ENCODE measurements at places on chromosomes 1 and 21.

DNA sequence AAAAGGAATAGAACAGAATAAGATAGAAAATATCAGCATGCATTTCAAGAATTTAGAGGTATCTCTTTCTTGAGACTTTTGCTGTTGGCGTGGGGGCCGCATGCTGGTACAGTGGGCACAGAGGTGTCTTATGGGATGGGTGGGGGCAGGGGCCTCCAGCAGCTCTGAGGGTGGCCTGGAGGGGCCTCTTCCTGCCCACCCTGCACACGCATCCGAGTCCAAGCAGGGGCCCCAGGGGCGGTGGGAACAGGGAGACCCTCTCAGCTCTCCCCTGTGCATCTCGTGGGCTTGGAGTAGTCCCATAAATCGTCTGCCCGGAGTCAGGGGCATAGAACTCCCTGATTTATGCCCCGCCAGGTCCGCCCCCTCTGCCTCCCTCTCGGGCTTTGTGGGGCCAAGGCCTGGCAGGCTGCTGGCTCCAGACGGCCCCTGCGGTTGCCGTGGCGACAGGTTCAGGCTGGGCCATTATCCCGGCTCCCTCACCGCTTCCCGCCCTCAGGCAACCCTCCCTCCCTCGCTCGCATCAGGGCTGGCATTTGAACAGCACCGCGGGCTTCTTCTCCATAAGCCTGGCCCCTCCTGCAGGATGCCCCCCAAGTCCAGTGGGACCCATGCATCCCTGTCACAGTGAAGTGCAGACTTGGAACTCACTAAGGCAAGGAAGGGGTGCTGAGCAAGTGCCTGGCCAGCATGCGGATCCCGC, 133.2 kb upstream of the ZBTB40 start:
- peak; percentile 63 for DNase-seq

GRCh38 chr1:109105881-109106280, 8.0 kb upstream of the ELAPOR1 start:
- DNase-seq, result no peak

DNA sequence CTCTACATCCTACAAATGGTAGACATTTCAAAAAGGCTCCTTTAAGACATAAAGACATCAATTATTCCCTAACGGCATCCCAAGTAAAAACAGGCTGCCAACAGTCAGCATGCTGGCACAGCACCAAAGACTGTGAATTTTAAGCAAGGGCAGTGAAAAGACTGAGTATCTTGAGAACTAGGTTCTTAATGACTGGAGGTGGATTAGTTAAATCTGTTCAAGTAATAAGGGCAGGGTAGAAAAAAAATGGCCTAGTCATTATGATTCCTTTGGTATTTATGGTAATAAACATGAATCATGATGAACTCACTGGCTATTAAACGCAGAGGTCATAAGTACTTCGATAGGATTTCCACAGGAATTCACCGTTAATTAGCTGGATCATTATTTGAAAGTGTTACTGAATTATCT, 75.2 kb downstream of the KIFAP3 start:
- DNase-seq, result no peak

- DNase-seq, result no peak
Observed at GRCh38 chr1:172255223-172255560, 165.3 kb upstream of the C1orf105 start.

DNA sequence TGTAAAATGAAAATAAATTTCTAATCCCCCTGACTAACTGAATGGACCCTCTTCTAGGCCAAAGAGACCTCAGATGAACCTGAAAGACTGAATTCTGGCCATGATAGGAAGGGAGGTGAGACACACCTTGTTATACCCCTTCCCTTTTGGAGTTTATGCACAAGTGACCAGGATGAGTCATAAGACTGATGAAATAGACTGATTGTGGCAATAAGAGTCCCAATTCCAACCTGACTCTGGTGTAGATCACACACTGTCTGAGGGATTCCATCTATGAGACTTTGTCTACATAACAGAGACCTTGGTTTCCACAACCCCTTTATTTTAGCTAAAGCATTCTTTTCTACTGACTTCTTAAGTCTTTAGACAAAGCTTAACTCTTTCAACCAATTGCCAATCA, 13.5 kb upstream of the OR2G2 start:
- no peak for DNase-seq

DNA sequence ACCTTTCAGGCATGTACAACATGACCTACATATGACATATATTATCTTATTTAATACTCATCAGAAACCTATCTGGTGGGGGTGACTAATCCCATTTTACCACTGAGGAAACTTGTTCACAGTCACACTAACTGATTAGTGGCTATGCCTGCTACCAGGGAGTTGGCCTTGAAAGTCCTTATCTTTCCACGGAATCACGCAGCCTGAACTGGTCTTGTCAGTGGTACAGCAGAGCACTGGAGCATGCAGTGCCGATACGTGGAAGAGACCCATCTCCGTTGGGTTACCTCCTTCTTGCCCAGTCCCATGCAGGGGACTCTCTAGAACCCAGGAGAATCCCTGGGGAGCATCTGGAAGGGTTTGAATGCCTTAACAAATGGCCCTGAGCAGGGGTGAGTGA, 8.2 kb downstream of the HSD3B1 start:
- no peak for DNase-seq
